ENCODE measurements at places on chromosomes 5 and 9.

- peak; percentile 13 for DNase-seq
These were observed 45.5 kb downstream of the CTSL start for GRCh38 chr9:87771316-87772006.

DNA sequence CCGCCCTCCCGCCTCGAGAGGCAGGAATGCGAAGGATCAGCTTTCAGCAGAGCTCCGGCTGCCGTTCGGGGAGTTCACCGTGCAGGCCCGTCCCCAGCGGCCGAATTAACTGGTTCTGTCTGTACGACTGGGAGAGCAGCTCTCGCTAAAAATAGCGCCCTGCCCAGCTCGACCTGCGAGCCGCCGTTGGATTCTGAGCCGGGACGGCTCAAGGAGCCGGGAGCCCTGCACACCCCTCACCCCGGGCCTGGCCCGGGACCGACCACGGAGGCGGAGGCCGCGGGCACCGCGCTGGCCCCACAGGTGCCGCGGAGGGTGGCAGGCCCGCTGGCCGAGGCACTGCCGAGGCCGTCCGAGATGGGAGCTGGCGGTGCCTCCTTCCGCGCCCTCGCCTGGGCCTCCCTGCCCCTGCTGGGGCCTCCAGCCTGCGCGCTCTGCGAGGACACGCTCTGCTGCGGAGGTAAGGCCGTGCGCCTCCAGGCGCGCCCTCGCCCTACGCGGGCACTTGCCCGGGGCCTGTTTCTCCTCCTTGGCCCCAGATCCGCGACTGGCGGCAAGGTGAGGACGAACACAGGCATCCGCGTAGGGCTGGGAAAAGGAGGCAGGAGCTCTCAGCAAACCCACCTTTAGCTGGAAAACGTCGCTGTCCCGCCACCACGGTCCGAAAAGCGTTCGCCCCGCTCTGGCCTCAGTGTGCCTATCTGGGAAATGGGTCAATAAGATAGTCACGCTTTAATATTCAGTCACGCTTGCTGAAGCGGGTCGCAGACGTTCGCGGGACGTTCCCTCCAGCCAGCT is 53.1 kb upstream of the DAB2IP start:
- DNase-seq = no peak

GRCh38 chr5:12323637-12324229 is 419.5 kb upstream of the CTNND2 start:
- DNase-seq = no peak

DNA sequence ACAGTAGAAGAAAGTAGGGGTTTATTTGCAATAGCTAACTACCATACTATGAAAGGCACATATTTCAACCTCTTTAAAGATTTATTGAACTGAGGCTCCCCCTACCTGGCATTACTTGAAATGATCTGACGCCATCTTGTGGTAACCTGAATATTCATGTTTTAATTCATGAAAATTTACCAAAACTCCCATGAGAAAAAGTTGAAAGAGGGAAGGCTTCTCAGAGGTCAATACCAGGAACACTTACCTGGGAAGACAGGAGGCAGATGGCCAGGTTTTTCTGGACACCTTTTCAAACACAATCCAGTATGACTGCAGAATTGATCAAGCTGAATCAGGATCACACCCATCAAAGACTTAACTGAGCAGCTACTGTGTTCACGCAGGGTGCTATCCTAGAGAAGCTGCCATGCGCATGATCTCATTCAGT is 9.4 kb downstream of the PRELID2 start:
- peak; percentile 78 for DNase-seq

DNA sequence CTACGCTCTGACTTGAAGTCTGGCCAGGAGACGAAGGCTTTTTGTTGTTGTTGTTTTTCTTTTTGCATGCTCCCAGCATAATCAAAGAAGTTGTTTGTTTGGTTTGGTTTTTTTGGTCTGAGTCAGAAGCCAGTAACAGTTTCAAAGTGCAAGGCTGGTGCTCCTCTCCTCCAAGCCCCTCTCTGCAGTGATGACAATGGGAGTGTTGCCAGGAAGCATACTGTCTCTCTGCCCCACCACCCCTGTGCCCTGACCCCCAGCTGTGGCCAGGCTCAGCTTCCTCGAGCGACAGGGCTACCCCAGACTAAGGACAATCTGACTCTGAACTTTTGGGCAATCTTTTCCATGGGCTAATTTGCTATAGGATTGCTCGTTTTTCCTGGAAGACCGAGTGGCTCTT is 173.8 kb upstream of the PITX1 start:
- no peak for DNase-seq

- no peak for DNase-seq
These were observed 201.6 kb downstream of the GOLPH3 start for GRCh38 chr5:31972558-31972957.

- DNase-seq = no peak
These were observed 61.8 kb upstream of the MAMDC2 start for GRCh38 chr9:69981686-69982445.

DNA sequence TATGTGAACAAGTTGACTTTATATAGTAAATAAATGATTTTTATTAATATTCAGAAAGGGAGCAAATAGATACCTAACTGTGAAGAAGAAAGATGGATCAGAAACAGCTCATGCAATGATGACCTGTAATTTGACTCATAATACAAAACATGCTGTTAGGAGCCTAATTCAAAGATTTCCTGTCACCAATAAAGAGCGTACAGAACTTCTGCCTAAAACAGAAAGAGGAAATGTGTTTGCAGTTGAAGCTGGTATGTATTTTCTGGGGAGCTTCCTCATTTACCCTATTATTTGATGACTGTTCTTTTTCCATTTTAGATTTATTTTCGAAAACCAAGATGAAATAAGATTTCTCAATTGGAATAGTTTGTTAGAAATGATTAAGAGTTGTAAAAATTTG is 11.4 kb downstream of the YTHDC2 start:
- no peak for DNase-seq

DNA sequence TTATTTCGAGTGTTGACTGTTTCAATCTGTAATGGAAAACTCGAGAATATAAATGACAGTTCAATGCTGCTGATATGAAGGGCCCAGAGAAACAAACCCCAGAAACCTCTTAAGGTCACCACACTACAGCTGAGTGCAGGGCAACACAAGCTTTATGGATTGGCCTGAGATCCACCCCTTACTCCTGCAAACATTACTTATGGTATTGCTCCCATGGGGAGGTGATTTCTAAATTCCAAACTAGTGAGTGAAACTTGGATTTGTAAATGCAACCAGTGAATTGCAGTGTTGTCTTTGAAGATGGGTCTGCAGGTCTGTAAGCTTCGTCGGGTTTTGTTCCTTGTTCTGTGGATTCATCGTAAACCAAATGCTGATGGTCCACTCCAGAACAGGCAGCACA is 85.4 kb downstream of the NTRK2 start:
- DNase-seq = no peak

GRCh38 chr5:124686239-124687004 is 60.0 kb downstream of the ZNF608 start:
- DNase-seq = no peak

GRCh38 chr9:97803167-97804058 is 49.6 kb upstream of the FOXE1 start:
- DNase-seq = peak; percentile 79

GRCh38 chr5:135033901-135034235 is at the start of gene PITX1:
Gene PITX1 (minus strand): TSS chr5:135034228. CDS start chr5:135033881, 347 bp downstream.
- DNase-seq = no peak

GRCh38 chr5:178870411-178870810 is 10.7 kb downstream of the ZNF354B start:
- DNase-seq = no peak

DNA sequence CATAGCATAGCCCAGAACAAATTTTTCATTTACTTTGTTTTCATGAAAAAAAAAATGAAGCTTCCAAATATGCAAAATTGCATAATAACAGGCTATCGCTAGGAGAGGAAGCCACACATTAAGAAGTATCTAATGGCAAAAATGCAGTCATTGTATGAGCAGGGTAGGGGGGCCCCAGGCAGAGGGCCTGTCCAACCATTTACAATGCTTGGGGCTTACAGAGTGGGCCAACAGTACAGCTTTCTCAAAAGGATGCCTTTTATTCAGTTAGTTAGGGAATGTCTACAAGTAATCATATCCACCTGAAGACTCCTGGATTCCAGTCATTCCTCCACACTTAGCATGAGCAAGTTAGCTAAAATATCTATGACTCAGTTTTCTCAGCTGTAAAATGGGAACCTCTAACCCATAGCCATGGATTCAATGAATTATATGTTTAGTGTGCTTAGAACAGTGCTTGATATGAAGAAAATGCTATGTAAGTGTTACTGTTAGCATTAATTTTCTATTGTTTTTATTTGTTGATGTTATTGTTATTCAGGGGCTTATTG is 117.7 kb downstream of the GAS1 start:
- DNase-seq = no peak

GRCh38 chr5:119373449-119373858 is 17.6 kb downstream of the TNFAIP8 start:
- DNase-seq = no peak

- DNase-seq = no peak
These were observed 38.9 kb downstream of the MTMR12 start for GRCh38 chr5:32273821-32274220.

DNA sequence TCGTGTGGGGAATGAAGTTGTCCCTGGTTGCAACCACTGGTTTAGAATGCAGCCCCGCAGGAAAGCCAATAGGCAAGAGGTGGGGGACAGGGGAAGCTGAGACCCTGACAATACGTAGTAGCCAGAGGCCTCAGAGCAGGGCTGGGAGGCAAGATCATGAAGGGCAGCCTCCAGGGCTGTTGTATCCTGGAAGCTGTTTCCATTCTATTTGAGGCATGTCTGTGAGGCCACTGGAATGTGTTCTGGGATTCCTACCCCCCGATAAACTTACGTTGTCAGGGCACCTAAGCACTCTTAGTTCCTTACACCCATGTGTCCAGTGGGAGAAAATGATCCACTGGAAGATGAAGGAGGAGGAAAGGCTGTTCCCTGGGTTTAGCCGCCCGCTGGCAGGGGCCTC is 177.3 kb downstream of the CFAP90 start:
- DNase-seq = no peak

DNA sequence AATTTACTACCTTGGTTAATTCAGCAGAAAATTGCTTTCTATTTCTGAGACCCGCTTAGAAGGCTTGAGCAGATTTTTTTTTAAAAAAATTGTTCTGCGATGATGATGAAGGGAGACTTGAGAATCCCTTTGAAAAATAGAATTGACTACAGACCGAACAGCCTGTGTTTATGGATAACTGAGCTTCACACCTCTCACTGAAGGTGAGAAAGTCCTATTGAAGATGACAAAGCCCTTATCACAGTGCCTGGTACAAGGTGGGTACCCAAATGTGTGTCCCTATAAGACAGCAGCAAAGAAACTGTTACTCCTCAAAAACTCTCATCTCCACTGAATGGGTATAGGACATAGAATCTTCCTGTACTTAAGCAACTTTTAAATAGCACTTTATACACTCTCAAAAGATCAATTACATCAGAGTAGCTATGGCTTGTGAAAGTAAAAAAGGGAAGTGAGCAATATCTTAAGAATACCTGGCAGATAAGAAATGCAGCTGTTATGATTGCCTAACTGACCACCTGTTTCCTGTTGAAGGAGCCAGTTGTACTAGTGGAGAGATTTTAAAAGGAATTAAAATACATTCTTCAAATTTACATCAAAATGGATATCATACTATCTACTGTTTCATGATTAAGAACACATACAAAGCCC is 419.7 kb downstream of the CHSY3 start:
- no peak for DNase-seq

DNA sequence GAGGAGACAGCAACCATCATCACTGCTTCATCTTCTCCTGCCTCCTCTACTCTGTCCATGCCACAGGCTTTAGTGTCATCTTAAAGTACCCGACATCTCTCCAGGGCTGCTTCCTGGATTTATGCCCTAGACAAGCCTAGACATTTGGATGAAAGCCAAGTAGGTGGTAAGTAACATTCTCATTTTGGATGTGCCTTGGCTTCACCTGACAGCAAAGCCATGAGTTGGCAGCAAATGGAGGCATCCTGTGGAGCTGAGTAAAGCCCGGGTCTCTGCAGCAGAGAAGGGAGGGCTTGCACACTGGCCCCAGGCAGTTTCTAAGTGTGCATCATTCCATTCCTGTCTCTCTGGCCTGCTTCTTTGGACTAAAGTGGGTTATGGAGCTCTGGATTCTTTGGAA is 299.1 kb downstream of the DMAC1 start:
- DNase-seq = no peak

- DNase-seq = no peak
These were observed 15.2 kb upstream of the TGFBI start for GRCh38 chr5:136013559-136013958.

All from erythroblast (primary cell).